ENCODE measurements at places on chromosomes 16 and 17.
A peak's percentile ranks its signal among the peaks of the same experiment; 100 is the strongest.

DNA sequence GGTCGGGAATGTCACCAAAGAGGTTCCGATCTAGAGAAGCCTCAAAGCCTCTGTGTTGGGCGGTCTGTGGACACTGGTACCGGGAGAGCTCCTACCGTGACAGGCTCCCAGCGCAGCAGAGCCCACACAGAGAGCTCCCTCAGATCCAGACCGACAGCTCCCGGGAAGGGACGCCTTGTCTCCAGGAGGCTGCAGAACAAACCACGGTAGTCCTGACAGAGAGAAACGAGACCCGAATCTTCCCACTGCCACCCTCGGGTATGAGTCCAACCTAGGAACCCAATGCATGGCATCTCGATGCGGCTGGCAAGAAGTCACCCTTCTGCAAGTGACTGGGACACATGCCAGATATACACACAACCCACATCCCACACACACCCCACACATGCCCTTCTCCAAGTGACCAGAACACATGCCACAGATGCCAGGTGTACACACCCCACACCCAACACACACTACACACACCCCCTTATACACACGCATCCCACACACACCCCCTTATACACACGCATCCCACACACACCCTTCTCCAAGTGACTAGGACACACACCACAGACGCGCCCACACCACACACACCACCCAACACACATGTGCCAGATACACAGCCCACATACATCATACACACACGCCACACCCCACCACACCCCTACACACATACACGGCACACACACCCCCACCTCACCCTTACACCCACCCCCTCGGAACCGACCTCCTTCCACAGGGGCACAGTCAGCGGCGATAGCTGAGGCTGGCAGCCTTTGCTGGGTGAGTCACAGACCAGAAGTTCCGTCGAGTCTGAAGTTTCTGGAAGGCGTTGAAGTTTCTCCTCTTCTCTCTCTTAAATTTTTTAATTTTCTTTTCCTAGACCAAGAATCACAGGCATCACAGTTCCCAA is 15.9 kb upstream of the CYTH1 start:
- DNase-seq: no peak

DNA sequence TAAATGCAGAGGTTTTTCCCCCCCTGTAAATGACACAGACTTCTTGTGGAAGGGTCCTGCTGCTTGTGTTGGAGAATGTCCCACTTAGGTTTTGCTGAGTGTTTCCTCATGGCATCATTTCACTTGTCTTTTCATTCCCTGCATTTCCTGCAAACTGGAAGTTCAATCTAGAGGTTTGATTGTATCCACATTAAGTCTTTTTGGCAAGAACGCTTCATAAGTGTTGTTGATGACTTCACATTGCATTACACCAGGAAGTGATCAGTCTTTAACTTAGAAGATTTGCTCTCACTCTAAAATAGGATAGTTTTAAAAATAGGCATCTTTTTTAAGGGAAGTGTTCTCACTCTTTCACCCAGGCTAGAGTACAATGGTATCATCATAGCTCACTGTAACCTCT is 67.2 kb downstream of the RPTOR start:
- DNase-seq: no peak

GRCh38 chr17:29041091-29041490 is 1.9 kb upstream of the PIPOX start:
- DNase-seq: no peak

DNA sequence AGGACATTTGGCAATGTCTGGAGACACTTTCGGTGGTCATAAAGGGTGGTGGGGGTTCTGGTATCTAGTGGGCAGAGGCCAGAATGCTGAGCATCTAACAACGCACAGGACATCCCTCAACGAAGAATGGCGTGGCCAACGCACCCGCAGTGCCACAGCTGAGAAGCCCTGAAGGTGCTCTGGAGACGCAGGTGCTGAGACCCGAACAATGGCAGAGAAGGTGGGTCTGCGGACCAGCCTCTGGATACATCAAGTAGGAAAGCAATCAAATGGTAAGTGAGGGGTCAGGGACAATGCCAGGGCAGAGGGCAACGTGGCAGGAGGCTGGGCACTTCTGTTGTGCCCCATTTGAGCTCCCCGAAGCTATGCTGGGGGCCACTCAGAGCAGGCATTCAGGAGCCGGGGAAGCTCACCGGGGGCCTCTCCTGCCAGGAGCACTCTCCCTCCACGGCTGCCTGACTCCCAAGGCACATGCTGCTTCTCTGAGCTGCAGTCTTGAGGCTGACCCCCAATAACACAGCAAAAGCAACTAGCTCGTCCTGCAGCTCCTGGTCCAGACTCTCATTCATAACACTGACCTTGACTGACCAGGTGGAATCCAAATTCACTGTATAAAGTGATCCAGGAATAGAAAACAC is 26.0 kb downstream of the SPHK1 start:
- no peak for DNase-seq

DNA sequence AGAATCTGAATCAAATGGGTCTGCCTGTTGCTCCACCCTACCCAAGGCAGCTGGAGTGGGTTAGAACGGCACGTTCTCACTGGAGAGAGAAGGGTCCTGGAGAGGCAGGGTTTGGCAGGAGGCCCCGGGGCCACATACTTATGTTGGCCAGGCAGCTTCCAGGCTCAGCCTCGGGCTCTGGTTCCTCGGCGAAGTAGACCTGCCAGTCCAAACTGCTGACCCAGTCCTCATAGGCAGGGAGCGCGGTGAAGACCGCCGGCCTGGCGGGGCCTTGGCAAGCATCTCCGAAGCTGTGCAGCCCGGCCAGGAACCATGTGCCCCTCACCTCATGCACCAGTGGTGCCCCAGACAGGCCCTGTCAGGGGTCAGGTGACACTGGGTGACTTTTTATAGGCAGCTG is 4.8 kb downstream of the PRSS53 start:
- DNase-seq: no peak

DNA sequence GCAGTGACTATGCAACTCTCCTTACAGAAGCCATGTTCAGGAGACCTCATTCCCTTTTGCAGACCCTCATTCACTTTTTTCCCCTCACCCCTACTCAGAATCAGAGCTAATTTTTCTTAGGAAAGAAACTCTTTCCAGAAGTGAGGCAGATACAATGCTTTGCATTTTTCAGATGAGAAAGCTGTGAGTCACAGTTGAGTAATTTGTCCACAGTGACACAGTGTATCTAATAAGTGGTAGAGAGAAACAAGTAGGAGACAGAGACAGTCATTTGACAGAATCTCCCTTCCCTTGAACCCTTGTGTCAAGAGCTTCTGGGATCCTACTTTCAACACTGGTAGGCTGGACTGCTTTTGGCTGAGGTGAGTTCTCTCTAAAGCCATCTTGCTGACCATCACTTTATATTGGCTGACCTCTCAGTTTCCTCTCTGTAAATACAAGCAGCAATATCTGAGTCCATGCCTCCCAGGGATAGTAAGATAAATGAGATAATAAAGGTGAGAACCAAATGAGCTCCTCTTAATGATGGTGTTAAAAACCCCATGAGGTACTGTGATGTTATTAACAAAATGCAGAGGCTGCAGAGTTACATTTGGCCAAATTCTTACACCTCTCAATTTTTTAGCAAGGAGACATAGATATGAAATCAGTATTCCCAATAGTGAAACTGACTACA is 130.8 kb downstream of the CA10 start:
- DNase-seq: peak; percentile 68

DNA sequence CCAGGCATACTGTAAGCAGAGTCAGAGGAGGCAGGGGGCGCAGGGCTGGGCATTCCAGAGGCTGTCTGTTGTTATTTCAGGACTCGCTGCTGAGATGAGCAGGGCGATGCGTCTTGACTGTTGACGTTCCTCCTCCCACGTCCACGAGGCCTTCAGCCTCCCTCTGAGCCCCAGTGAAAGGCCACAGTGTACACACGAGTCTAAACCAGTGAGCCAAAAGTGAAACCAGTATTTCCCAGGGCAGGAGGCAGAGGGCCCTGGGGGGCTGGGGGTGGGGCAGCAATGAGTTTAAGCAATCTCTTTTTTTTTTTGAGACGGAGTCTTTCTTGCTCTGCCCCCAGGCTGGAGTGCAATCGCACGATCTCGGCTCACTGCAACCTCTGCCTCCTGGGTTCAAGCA is 21.5 kb downstream of the SMTNL2 start:
- no peak for DNase-seq

- DNase-seq: no peak
Measured at GRCh38 chr17:5128905-5129535, 13.2 kb downstream of the USP6 start.

GRCh38 chr16:8923199-8923598 is 40.5 kb downstream of the USP7 start:
- no peak for DNase-seq

DNA sequence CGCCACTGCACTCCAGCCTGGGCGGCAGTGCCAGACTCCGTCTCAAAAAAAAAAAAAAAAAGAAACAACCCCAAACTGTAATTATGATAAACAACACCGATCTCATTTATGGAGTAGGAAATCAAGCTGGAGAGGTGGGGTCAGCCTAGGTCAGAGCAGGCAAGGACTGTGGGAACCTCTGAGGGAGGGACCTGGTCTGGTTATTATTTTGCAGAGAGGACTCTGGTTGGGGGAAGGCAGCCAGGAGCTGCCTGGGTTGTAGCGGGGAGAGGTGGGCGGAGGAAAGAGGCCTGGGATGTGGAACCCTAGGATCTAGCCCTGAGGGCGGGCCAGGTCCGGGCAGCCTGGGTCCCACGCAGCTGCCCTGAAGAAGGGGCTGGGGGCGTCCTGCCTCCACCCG is 10.9 kb upstream of the HS3ST6 start:
- peak; percentile 72 for DNase-seq

- DNase-seq: no peak
Measured at GRCh38 chr16:3012246-3012645, 477 bp upstream of the CLDN9 start.

DNA sequence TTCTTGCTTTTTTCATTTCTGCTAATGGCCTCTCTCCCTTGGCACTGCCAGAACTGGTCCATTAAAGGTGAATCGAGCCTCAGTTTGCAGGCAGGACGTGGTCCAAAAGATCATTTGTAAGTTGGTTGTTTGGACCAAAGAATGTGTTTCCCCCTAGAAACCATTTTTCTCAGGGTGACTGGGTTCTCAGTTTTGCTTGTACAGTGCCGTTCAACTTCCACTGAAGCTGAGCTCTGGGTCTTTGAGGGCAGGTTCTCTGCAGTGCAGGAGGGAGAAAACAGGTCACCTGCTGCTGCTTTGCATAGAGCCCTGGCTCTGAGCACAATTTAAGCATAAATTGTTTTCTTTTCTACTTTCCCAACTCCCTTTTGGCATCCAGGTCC is 9.0 kb upstream of the AMZ2 start:
- no peak for DNase-seq

GRCh38 chr16:35150805-35151312 is 1691.4 kb downstream of the TP53TG3F start:
- no peak for DNase-seq

DNA sequence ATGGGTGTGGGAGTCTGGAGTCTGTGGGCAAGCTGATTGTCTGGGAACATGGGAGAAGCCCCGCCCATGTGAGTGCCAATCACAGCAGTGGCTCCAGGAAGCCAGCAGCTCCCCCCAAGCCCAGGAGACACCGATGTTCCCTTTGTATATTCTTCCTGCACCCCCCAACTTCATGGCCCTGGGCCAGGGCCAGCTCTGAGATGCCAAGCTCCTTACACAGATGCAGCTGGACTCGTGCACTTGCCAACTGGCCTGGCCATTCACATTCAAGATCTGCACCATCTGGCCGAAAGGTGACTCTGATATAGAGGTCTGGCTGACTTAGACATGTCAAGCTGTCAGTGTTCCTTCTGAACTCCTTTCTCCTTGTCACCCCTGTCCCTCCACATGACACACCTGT is 50.5 kb downstream of the CACNG5 start:
- DNase-seq: no peak

DNA sequence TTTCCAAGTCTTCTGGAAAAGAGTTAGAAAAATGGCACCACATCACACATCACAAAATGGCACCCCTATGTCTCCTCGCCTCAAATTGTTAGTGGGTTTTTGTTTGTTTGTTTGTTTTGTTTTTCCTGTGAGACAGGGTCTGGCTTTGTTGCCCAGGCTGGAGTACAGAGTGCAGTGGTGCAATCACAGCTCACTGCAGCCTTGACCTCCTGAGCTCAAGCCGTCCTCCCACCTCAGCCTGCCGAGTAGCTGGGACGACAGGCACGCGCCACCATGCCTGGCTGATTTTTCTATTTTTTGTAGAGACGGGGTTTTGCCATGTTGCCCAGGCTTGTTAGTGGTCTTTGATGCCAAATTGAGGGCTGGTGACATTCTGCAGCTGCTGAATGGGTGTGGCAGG is 3.8 kb upstream of the CRISPLD2 start:
- DNase-seq: no peak

GRCh38 chr16:19142939-19143598 is 25.0 kb upstream of the SYT17 start:
- no peak for DNase-seq

GRCh38 chr17:79565606-79566250 is 45.1 kb downstream of the RBFOX3 start:
- no peak for DNase-seq

GRCh38 chr17:2613089-2613808 is 19.8 kb downstream of the PAFAH1B1 start:
- DNase-seq: no peak

- no peak for DNase-seq
Measured at GRCh38 chr17:30790279-30790678, 34.2 kb downstream of the CRLF3 start.

DNA sequence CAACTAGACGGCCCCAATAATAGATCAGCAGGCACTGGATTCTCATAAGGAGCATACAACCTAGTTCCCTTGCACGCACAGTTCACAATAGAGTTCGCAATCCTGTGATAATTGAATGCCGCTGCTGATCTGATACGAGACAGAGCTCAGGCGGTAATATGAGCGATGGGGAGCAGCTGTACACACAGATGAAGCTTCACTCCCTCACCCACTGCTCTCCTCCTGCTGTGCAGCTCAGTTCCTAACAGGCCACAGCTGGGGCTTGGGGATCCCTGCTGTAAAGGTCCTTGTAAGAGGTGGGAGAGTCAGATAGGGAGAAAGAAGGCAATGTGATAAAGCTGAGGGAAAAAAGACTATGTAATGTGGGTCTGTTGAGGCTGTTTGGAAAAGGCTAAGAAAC is 577.5 kb downstream of the RBFOX1 start:
- DNase-seq: no peak

DNA sequence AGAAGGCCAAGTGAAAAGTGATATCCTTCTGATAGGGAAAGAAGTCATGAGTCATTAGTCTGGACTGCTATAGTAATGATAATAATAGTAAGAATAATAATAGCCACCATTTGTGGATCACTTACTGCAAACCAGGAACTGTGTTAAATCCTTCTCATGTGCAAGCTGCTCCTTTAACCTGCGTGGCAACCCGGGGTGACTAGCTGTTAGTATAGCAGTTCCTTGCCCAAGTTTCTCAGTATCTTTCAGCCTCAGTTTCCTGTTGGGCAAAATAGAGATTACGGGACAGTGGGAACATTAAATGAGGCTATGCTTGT is 129.5 kb downstream of the CDH13 start:
- DNase-seq: no peak

All from urothelium cell line (cell line).